ENCODE measurements at places on chromosomes 3 and 15. TPM values are rescaled to one million over a fixed set of nuclear protein-coding genes. Genes with fewer than 3 reads are reported as not detected.

The SLC22A13 gene
- total RNA-seq = not detected

The PCLAF gene
- total RNA-seq = 3.5 TPM

The PEX11A gene
- 3.6 TPM for total RNA-seq

The EPHA3 gene
- total RNA-seq = 1.9 TPM

The FAM43A gene
- total RNA-seq = 62.9 TPM

The ASB14 gene
- not detected for total RNA-seq

The FBXO40 gene
- total RNA-seq = not detected

The TF gene
- 1.4 TPM for total RNA-seq
